Aorta (tissue), 5 donors: ENCODE measurements at places on chromosomes 13 and 19. TPM values are rescaled to one million over a fixed set of nuclear protein-coding genes. Genes with fewer than 3 reads are reported as not detected.

Gene RAB3A
- 3.4 TPM for total RNA-seq

Gene SMIM24
- total RNA-seq: not detected

Gene PGLYRP1
- not detected for total RNA-seq

DNA sequence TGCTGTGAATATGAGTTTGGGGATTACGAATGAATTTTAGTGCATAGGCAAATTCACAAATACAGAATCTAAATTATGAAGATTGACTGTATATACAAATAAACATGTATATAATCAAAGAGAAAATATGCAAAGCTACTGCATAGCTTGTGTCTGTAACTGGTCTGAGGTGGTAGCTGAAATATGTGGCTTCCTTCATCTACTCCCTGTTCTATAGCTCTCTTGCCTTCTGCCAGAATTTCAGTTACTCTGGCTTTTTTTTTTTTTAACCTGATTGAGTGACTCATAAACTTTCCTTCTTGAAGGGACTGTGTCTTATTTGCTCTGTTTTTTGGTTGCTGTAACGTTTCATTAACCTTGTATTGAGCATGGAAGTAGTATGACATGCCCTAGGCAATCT, 26.6 kb downstream of the DNAJC3 start:
- no peak for DNase-seq

Gene TNFSF13B
- 25.7 TPM for total RNA-seq

DNA sequence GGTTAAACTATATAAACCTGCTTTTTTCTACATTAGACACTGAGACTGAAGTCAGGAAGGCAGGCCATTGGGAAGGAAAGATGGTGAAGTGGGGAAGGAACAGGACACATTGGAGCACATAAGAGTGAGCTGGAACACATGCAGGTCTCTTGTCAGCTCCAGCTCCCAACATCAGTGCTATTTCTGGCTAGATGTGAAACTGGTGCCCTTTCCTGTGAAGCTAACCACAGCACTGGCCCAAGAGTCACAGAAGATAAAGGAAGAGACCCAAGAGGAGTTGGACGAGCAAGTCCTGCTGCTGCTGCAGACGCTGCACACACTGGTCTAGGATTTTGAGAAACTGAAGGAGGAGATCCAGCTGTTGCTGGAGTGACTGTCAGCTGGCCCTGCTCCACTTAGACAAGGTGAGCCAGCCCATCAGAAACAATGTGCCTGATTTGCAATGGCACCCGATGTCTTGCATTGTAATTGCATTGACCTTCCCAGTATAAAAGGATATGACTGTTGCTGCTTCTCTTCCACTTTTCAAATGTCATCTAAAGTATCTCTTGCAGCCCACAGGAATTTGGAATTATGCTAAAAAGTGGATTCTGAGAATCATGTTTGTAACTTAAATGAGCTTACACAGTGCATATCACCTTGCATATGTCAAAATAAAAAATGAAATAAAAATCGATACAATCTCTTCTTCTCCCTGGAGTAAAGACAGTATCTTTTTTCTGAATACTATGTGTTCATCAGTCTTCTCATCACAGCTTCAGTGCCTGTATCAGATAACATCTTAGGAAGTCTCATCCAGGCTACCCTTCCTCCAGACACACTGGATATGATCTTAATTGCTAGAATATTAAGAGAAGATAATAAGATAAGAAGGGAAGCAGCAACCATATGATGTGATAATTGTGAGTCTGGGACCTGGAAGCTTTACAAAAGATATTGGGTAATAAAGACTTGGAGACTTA, 230.7 kb upstream of the SPRY2 start:
- no peak for DNase-seq

- DNase-seq: no peak
These were observed 12.0 kb downstream of the DLEU7 start for GRCh38 chr13:50831512-50831911.

- DNase-seq: no peak
These were observed 281.8 kb upstream of the ZNF507 start for GRCh38 chr19:32063601-32064000.

DNA sequence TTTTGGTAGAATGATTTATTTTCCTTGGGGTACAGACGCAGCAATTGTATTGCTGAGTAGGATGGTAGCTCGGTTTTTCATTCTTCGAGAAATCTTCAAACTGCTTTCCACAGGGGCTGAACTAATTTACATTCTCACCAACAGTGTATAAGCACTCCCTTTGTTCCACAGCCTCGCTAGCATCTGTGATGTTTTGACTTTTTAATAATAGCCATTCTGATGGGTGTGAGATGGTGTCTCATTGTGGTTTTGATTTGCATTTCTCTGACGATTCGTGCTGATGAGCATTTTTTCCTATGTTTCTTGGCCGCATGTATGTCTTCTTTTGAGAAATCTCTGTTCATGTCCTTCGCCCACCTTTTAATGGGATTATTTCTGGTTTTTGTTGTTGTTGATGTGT, 54.8 kb upstream of the UQCRFS1 start:
- DNase-seq: no peak

DNA sequence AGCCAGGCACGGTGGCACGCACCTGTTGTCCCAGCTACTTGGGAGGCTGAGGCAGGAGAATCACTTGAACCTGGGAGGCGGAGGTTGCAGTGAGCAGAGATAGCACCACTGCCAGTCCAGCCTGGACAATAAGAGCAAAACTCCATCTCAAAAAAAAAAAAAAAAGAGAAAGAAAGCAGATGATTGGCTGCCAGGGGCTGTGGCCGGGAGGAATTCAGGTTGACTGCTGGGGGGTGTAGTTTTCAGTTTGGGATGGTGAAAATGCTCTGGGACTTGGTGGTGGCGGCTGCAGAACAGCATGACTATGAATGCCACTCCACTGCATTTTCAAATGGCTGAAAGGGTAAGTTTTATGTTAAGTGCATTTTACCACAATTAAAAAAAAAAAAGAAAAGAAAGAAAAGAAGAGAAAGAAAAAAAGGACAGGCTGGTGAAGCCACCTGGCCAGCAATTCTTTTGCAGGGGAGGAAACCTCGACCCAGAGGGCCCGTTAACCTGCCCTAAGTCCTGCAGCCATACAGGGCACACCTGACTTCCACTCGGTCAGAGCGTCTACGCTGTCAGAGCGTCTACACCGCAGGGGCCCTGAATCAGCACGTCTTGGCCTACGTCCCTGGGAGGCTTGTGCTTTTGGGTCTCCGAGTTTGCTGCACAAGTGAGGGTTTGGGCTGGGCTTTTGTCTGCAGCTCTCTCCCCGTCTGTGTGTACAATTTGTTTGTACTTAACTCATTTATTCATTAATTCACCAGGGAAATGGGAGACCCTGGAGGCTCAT, 3.6 kb downstream of the ISOC2 start:
- no peak for DNase-seq

DNA sequence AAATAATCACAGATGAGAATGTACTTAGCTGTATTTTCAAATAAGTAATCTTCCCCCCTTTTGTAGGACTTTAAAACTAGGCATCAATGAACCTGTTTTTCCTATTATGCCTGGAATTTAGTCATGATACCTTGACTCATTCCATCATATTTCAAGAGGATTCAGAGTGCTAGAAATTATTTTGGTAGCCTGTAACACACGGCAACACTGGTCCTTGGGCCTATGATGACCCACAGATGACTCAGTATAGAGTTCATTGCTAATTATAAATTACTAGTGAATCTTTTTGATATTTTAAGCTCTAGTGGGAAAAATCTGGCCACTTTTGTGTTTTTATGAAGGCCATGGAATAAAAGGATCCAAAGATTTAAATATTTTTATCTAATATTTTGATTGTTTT, 26.0 kb upstream of the GARRE1 start:
- no peak for DNase-seq

DNA sequence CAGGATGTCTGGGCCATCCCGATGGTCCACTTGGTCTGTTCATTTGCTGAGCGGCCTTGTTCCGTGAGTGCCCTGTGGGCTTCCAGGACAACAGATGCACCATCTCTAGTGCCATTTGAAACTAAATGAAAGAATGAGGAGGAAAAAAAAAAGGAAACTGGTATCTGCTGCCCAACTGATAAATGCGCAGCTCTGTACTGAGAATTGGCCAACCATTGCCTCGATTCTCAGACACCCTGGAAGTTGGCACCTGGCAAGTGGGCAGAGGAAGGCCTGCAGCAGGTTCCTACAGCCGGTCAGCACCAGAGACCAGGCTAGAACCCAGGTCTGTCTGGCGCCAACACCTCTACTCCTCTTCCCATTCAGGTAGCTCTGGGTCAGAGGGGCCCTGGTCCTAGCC, 18.9 kb downstream of the SLC7A1 start:
- no peak for DNase-seq

Gene SLC25A41
- not detected for total RNA-seq

DNA sequence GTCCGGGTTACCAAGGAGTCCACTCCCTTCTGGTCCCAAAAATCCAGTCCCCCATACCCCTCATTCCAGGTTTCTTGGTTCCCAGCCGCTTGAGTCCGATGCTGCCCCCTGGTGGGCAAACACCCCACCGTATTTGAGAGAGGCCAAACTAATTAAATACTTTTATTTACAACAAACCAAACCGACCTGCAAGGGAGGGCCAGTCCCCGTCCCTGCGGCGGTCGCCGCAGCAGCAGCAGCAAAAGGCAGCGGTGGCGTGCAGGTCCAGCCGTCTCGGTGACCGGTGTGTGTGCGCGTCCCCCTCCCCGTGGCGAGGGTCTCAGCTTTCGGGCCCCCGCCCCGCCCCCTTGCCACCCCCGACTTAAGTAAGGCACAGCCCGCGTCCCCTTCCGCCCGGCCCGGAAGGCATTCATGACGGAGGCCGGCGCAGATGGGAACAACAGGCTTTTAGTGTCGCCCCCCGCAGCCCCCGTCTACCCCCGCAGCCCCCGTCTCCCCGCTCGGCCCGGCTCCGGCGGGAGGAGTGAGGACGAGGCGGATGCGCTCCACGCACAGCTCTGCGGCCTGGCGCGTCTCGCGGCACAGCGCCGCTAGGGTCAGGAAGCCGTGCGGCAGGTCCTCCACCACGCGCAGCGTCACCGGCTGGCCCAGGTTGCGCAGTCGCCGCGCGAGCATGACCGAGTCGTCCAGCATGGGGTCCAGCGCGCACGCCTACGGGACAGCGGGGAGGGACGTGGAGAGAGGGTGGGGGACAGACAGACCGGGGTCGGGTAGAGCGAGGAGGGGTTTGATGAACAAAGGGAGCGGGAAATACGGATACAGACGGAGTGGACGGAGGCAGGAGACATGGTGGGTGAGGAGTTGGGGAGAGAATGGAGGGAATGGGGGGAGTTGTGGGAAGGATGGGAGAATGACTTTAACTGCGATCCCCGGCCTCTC, 11.5 kb upstream of the CNFN start:
- DNase-seq: peak; percentile 85

Gene NLRP11
- total RNA-seq: not detected

DNA sequence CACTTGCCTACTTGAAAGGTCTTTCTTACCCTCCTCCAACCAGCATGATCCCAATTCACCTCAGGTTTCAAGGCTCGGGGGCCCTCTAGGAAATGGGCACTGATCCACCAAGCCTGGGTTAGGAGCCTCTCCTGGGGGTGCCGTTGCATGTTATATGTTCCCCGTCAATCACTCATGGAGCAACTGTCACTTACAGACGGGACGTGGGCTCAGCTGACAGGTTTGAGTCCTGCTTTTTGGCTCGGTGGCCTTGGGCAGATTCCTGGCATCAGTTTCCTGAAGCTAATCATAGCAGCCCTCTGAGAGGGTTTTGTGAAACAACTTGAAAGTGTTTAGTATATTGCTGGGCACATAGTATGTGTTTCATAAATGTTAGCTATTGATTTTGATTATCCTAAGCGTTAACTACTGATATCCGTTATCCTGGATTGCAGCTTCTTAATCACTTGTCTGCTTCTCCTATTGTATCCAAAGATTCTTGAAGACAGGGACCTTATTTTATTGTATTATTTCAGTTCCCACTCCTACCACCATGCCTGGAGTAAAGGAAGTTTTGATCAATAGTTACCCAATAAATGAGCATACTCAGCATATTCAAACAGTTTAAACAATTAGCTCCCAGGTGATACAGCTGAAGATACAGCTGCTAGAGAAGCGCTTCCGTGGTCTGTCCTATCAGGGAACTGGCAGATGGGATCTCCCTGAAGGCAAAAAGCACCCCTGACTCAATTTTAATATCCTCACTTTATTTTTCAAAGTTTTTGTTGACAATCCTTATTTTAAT, 57.9 kb downstream of the RFC3 start:
- DNase-seq: no peak

Gene EDDM13
- not detected for total RNA-seq
